Cardiac septum (tissue), 1 donor: ENCODE measurements at places on chromosomes 3 and 15. TPM values are rescaled to one million over a fixed set of nuclear protein-coding genes. Genes with fewer than 3 reads are reported as not detected.

The GOLGA8Q gene
- total RNA-seq: 1.1 TPM

The TTLL13 gene
- 0.16 TPM for total RNA-seq

- DNase-seq: no peak
Observed at GRCh38 chr3:52596658-52597265, 60.4 kb downstream of the UQCC5 start.

The C3orf70 gene
- total RNA-seq: 2.2 TPM

DNA sequence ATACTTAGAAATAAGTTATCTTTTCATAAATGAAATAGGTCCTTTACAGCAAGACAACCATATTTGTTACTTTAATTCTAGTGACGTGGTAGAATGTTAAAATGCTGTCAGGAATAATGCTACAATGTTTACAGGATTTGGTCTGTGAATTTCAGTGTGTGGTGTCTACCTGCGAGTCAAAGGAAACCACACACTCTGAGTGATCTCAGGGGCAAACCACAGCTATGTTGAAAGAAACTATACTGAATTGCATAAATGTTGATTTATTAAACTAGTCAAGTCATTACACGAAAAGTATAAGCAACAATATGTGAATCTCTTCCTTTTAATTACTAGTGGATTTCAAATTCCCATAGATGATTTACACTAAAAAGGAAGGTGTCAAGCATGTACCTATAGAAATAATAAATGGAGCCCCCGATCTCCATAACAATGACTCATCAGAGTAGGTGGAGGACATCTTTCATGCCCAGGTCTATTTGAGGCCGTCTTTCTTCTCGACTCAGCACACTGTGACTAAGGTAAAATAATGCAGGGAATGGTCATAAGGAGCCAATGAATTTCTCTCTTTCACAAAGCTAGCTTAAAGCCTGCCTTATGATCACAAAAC, 463.0 kb downstream of the ERC2 start:
- DNase-seq: no peak

The SLC2A2 gene
- not detected for total RNA-seq

The MAGEL2 gene
- 0.11 TPM for total RNA-seq

The PLSCR5 gene
- not detected for total RNA-seq

DNA sequence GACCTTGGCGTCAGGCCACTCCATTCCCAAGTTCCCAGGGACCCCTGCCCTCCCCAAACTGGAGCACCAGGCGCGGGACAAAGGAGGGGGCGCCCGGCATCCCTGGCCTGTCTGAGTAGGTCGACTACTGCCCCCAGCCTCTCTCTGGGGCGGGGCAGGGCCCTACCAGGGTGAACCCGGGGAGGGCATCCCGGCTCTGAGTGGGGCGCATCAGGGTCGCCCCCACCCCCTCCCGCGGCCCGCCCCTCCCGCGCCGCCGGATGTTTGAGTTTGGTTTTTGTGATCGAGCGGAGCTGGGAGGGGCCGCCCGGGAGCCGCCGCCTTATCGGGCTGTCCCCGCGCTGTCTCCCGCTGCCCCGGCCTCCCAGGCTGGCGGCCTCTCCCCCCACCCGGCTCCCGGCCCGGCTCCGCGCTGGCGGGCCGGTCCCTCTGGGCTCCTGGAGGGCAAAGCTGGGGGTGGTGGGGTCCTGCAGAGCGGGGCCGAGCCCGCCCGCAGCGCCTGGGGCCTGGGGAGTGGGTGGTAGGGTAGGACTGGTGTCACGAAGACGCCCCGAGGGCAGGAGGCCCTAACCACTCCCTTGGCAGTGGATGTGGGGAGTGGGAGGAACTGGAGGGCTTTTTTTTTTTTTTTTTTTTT, 47.2 kb upstream of the SMAD6 start:
- DNase-seq: no peak

GRCh38 chr3:120909602-120909878, 1.5 kb downstream of the STXBP5L start:
- no peak for DNase-seq

The TXNRD3 gene
- total RNA-seq: 5.1 TPM

DNA sequence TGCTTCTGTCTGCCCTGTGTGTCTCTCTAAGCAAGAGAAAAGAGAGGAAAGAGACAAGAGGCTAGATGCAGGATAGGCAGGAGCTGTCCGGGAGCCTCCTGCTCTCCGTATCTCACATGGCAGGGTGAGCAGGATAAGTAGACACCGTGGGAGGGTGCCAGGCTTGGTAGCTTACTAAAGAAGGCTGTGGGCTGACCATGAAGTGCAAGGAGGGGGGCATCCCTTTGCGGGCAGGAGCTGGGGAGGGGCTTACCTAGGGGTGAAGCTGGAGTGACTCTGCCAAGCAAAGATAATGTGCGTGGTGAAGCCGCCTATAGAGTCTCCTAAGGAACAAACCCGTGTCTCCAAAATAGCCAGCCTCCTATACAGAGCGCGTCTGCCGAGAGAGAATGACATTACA, 33.7 kb upstream of the TMC3 start:
- DNase-seq: peak; percentile 78
